Activated T-cell treated with anti-CD3 and anti-CD28 coated beads for 4 hours (primary cell): ENCODE measurements at places on chromosomes 4 and X.

DNA sequence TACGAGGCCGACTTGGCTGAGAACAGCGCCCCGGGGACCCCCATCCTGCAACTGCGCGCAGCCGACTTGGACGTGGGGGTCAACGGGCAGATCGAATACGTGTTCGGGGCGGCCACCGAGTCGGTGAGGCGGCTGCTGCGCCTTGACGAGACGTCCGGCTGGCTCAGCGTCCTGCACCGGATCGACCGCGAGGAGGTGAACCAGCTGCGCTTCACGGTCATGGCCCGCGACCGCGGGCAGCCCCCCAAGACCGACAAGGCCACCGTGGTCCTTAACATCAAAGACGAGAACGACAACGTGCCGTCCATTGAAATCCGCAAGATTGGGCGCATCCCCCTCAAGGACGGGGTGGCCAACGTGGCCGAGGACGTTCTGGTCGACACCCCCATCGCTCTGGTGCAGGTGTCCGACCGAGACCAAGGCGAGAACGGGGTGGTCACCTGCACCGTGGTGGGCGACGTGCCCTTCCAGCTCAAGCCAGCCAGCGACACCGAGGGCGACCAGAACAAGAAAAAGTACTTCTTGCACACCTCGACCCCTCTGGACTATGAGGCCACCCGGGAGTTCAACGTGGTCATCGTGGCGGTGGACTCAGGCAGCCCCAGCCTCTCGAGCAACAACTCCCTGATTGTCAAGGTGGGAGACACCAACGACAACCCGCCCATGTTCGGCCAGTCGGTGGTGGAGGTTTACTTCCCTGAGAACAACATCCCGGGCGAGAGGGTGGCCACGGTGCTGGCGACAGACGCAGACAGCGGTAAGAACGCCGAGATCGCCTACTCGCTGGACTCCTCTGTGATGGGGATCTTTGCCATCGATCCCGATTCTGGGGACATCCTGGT is 2.4 kb downstream of the PCDH7 start:
- no peak for DNase-seq

DNA sequence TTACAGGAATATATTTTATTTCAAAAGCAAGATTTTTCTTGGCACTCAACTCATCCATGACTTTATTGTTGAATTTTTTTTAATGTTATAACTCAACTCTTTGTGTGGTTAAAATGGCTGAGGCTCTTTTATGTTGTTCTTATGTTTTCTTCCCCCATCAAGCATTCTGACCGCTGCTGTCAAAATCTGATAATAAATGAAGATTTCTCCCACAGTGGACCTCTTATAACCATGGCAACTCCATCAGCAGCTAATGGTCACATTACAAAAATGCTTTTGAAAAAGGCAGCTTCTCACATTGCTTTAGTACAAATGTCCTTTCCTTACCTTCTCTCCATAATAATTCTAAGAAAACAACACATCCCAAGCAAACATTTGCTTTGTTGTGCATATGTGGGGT is 96.0 kb upstream of the ATOH1 start:
- DNase-seq, result no peak

- no peak for DNase-seq
Observed at GRCh38 chrX:19133231-19133630, 11.0 kb upstream of the ADGRG2 start.

GRCh38 chr4:80062527-80062926 is 10.5 kb downstream of the ANTXR2 start:
- DNase-seq, result no peak

- no peak for DNase-seq
Observed at GRCh38 chrX:38277802-38278201, 49.5 kb downstream of the RPGR start.

- no peak for DNase-seq
Observed at GRCh38 chrX:69236641-69237040, 71.4 kb upstream of the PJA1 start.

- no peak for DNase-seq
Observed at GRCh38 chr4:169573889-169574288, 38.5 kb downstream of the NEK1 start.

DNA sequence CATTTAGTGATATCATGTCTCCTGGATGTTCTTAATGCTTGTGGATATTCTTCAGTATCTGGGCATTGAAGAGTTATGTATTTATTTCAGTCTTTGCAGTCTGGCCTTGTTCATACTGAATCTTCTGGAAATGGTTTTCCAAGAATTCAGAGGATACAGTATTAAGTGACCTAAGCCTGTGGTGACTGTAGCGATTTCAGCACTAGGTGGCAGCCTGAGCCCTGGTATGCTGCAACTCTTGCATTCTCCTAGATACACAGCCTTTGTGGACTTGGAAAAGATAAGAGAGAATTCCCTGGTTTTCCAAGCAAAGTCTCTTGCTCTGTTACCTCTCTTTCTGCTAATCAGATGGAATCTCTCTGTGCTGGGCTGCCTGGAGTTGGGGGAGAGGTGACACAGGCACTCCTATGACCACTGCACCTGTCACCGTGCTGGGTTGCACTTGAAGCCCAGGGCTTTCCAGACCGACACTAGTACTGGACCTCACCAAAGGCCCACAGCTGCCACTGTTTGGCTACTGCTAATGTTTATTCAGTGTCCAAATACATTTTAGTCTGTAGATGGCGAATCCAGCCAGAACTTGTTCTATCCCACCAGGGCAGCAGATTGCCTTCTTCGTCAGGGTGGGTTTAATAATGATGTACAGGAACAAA is 19.3 kb upstream of the SPIN2A start:
- no peak for DNase-seq
